ENCODE measurements at places on chromosomes 4 and X.

DNA sequence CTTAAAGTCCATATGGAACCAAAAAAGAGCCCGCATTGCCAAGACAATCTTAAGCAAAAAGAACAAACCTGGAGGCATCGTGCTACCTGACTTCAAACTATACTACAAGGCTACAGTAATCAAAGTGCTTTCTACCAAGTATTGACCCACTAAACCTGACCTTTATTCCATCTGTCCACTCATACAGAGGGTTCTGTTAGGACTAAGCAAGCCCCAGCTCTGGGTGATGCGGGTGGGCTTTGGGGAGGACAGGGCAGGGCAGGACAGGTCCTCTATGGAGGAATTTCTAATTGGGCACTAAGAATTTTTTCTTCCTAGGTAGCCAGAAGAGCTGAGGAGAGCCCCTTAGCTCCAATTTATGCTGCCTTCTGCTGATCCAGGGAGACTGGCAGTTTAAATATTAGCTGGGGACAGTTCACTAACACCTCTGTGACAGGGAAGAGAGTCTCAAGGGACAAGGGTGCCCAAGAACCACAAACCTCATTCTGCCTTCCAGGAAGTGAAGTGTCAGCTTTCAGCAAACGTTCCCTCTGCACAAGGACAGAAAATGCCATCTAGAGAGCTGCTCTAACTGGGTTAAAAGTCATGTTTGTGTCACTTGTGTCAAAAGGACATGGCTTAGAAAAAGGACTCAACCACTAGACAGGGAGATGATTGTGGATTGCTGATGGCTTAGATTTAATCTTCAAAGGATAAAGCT, 143.2 kb downstream of the KIT start:
- no peak for DNase-seq

DNA sequence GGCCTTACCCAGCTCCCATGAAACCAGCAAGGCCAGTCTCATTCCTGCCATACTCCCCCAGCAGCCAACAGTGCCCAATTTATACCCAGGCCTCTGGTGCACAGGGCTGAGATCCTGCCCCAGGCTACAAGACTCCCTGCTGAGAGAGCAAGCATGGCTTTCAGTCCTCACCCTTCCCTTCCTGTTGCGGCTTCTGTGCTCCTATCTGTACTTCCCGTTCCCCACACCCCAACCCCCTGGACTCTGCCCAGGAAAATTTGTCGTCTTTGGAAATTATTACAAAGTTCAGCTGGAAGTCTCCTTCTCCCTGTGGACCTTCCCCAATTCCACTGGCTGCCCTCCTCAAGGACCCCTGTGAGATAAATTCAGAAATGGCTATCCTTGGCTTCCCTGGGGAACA, 84.1 kb upstream of the GK2 start:
- no peak for DNase-seq

DNA sequence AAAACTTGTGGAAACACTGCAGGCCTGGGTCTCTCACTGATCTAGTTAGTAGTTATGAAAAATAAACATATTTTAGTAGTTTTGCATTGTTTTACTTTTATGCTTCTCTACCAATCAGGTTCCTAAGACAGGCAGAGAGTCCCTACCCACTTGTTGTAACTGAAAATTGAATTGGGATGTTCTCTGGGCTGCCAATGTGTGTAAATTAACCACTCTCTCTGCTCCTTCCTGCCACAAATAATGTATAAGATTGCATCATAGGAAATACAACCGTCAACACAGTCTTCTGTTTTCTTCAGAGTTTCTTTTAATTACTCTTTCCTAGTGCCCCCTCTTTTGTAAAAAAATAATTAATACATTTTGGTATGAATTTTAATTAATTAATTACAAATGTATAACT, 677.3 kb downstream of the FSTL5 start:
- no peak for DNase-seq

DNA sequence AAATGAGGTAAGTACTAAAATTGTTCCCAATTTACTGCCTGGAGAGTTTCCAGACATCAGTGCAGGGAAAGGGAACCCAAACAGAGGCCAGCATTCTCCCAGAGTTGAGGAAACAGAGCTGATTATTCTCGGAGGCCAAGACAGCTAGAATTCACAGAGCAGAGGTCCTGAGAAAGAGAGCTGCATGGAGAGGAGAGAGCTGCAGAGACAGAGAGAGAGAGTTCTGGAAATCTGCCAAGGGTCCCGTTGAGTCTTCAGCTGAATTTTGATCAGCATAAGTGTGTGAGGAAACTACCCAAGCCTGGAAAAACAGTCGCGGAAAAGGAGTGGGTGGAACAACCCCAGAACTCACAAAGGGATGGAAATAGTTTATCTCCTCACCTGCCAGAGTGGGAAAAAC, 43.8 kb upstream of the GPR173 start:
- no peak for DNase-seq

DNA sequence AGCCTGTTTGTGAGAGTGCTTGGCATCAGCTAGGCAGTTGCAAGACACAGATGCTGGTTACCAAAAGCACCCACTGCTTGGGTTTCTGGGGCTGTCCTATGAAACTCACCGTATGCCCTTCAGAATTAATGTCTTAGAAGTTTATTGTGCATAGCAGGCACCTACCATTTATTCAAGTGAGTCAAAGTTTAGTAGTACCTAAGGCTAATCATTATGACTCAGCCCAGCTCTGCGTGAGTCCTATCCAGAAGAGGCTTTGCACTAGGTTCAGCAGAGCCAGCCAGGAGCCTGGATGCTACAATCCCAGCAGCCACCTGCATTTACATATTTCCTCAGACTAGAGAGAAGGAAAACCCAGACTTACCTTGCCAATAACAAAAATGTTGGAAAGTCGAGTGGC, 4.2 kb downstream of the RPS4X start:
- DNase-seq = no peak

GRCh38 chr4:15920723-15921591, 17.6 kb downstream of the FGFBP1 start:
- no peak for DNase-seq

DNA sequence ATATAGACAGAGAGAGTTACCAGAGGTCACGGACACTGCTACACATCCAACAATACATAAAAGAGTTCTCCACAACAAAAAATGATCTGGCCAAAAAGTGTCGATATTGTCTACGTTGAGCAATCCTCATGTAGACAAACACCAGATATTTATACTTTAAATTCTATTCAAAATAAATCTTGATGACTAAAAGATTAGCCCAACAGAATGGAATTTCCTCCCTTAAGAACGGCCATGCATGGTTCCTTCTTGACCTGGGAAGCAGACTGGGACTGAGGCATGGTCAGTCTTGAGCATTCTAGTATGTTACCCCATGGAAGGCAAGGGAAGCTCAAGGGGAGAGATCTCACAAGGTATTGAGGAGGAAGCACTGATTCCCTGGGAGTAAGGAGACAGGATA, 43.5 kb downstream of the LHFPL1 start:
- DNase-seq = no peak

GRCh38 chrX:78687586-78687985, 28.5 kb upstream of the RTL3 start:
- no peak for DNase-seq

DNA sequence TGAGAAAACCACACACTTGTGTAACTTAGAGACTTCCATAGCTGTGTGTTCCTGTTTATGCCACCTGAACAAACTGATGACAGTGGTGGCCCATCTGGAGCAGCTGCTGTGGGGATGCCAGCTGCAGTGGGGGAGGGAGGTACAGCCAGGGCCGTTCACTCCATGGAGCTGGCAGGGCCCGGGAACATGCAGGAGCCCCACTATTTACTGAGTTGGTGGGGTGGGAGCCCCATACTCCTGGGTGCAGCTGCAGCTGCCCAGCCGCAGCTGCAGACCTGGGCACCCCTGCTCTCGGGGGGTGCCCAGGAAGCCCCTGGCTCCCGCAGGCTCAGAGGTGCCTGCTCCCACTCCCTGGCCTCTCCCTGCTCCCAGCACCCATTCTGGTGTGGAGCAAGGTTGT, 398.6 kb upstream of the RASGEF1B start:
- DNase-seq = no peak

GRCh38 chr4:147605499-147605898, 11.7 kb upstream of the TMEM184C start:
- DNase-seq = no peak

- no peak for DNase-seq
These were observed 161.5 kb downstream of the CPE start for GRCh38 chr4:165540206-165540830.

DNA sequence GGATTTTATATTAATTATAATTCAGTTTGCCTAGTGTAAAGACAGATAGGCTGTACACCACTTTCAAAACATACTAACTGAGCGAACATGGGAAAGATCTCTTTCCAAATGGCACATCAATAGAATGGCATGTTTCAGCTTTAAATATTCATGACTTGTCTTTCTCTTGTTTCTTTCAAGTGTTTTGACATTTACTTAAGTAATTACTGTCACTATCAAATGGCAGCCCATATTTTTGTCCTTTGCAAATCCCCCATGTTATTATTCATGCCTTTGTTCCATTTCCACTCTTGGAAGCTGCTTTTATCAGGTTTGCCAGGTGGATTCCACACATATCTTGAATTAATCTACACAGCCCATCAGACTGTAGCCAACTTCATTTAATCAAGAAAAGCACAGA, 89.2 kb upstream of the GLRA2 start:
- DNase-seq = no peak

DNA sequence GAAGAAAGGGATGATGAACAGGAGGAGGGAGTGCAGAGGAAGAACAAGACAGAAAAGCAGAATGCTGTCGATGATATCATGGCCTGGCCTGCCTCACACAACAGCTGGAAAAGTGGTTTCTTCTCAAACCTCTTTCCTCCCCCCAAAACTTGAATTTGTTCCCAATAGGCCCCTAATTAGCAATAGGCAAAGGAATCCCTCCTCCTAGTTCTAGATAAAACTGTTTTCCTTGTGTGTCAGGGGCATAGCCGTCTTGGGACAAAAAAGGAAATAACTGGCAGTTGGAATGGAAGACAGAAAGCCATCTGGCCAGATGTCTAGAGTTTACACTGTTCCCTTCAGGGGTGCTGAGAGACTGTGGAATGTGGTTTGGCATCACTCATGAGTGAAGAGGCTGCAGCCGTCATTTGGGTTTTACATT, 177.8 kb upstream of the C1QTNF7 start:
- no peak for DNase-seq

- DNase-seq = no peak
These were observed 9.5 kb downstream of the NDP start for GRCh38 chrX:43963726-43964125.

- DNase-seq = no peak
These were observed 32.7 kb downstream of the KIAA0232 start for GRCh38 chr4:6815029-6815836.

- no peak for DNase-seq
These were observed 158.9 kb downstream of the KDM6A start for GRCh38 chrX:45031830-45032378.

GRCh38 chrX:124829930-124830329, 483.6 kb downstream of the SH2D1A start:
- DNase-seq = no peak

DNA sequence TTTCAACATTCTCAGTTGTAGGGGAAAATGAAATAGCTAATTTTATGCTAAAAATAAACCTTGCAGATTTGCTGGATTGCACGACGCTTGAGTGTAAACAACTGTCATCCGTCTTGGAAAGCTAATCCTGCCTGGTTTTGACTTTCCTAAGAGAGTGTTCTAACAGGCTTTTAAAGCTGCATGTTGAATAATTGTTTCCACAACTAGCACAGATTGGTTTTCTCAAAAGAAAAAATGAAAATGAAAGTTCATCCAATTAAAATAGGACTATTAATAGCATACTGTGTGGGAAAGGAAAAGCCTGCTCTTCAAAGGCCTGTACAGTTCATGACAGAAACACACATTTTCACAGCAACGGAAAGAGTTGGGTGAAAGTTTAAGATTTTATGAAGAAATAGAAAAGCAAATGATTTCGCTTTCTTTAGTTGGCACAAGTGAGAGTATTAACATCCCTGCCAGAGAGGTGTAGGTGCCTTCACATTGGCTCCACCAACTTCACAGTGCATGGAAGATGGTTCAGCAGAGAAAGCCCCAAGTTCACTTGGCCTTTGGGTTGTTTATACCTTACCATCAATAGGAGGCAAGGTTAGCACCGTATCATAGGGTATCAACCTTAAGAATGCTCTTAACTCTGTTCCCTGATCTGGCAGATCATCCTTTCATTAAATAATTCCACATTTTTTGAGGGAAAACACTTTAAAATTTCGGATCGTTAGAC, 140.0 kb upstream of the GUCY1A1 start:
- no peak for DNase-seq

GRCh38 chrX:23902419-23902818, 5.3 kb downstream of the APOO start:
- DNase-seq = no peak

- no peak for DNase-seq
These were observed 115.2 kb upstream of the TBC1D9 start for GRCh38 chr4:140871368-140871767.

GRCh38 chrX:32155044-32155638, 1056.2 kb downstream of the DMD start:
- DNase-seq = peak; percentile 42

DNA sequence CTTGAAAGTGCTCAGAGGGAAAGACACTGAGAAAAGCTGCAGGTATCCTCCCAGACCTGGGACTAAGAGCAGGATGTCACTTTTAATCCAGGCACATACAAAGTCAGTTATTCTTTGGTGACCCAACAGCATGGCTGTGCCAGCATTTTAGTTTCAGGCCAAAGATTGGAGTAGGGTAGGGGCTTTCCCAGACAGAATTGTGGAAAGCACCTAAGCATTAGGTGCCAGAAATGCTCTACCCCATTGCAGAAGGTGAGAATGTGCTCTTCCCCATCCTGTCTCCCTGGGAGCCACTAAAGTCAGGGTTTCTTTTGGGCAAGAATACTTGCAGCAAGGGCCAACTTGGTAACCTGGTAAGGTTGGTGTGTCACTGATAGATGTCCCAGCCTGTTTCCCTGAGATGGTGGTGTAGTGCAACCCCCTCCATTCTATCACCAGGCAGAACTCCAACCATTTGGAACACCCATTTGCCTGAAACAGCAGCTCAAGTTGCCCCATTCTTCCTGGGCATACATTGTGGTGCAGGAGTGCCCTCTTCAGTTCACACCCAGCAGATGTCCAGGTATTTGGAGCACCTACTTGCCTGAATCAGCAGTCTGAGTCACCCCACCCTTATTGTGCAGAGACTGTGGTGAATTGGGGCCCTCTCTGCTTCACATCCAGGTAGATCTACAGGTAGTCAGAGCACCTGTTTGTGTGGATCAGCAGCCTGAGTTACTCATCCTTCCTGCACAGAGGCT, 183.5 kb downstream of the ZC4H2 start:
- DNase-seq = no peak

- DNase-seq = no peak
These were observed 57.9 kb downstream of the PASD1 start for GRCh38 chrX:151621422-151621821.

- no peak for DNase-seq
These were observed 527.6 kb upstream of the FAM47C start for GRCh38 chrX:36480441-36480990.

GRCh38 chr4:161256172-161256571, 907.6 kb downstream of the FSTL5 start:
- no peak for DNase-seq

GRCh38 chr4:7189475-7190277, 2.7 kb upstream of the SORCS2 start:
- no peak for DNase-seq

- no peak for DNase-seq
These were observed 2211.3 kb downstream of the PCDH7 start for GRCh38 chr4:32931475-32931874.

- no peak for DNase-seq
These were observed 106.1 kb downstream of the PDGFC start for GRCh38 chr4:156865451-156865850.

GRCh38 chr4:96983830-96984229, 1143.9 kb downstream of the PDHA2 start:
- no peak for DNase-seq
